CD4-positive, alpha-beta T cell treated with Interferon alpha-2 for 1 hour (primary cell): ENCODE measurements at places on chromosomes 11 and 22.

GRCh38 chr11:102313238-102313940 lies 3.9 kb upstream of the BIRC3 start:
- DNase-seq = no peak

GRCh38 chr11:71252269-71252769 lies at the start of gene SHANK2:
TSS of gene SHANK2 (minus strand) at chr11:71252577. CDS start at chr11:71147326, 105,251 bp downstream.
- DNase-seq = no peak

DNA sequence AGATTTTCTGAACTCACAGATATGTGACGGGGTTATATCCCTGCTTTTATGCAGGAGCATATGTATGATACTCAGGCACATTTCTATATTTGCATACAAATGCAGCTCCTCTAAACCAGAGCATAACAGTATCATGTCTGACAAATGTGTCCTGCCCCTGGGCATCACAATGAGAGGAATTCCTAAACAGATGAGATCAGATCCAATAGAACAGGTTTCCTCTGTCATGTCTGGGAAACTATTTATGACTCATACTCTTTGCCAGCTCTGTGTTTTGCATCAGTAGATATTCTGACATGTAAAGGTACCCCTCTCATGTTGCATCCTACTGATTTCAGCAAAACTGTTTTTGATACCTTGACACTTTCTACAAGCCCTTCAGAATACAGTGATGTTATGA lies 29.4 kb downstream of the SYT9 start:
- no peak for DNase-seq

- DNase-seq = peak; percentile 26
Observed at GRCh38 chr11:108853864-108854263, 189.0 kb downstream of the DDX10 start.

DNA sequence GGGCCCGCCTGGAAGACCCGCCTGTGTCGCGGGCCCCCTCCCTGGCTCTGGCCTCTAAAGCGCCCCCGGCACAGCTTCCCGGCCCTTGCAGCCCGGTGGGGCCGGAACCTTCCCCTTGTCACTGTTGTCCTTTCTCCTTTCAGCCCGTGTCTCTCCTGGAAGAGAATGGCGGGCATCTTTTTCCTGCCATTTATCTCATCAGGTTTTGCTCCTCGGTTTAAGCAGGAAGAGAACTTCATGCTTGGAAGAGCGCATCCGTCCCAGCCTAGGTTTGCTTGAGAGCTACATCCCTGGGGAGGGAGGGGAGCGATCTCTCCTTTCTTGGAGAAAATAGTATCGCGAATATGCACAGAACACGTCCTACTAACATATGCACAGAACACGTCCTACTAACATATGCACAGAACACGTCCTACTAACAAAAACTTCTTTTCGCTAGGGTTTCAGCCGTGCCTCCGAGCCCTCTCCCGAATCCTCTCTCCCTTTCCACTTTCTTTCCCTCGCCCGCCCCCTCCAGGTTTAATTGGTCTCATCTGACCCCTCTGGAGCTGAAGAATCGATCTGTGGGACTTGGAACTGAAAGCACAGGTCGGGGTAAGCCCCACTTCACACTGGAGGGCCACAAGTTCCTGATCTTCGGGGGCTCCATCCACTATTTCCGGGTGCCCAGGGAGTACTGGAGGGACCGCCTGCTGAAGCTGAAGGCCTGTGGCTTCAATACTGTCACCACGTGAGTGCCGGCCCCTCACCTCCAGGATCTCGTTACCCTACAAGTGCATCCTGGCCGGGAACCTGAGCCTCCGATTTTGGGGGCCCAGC lies 1.2 kb downstream of the GLB1L3 start:
- DNase-seq = no peak

GRCh38 chr11:1139441-1140083 lies 18.2 kb upstream of the MUC5AC start:
- DNase-seq = no peak
